ENCODE measurements at places on chromosomes 7 and 10.

- DNase-seq, result no peak
Observed at GRCh38 chr10:133068111-133069032, 19.4 kb upstream of the ADGRA1 start.

DNA sequence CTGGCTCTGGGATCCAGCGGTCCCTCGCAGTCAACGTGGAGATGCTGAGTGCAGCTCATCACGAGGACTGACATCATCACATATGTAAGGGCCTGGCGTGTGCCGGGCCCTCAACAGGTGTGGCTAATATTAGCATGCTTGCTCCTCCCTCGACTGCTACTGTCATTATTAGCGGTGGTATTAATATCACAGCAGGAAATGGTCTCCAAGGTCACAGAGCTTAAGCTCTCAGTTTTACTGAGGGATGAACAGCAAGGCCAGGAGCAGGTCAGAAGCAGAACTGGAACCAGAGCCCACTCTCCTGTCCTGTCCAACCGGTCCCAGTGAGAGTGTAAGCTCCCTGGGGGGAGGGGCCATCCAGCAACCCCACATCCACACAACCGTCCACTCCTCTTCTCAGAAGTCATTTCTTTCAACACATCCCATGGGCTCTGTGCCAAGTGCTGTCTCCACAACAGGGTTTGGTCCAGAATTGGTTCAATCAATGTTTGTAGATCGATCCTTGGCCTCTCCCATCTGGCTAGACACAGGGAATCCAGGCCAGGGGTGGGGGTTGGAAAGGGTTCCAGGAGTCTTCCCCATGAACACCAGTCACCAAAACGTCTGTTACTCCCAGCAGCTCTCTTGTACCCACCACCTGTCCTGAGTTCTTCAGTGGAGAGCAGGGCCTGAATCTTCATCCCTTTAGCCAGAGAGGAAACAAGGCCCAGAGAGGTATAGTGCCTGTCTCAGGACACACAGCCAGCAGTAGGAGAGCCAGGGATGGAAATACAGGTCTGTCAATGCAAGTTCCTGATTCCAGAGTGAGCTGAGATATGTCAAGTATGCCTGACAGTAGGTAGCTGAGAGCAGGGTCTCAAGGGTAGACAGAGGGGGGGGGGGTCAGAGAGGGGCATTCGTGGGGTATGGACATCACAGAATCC is 45.3 kb upstream of the ZMIZ1 start:
- DNase-seq, result no peak

- DNase-seq, result peak; percentile 23
Observed at GRCh38 chr7:73828107-73828803, 2.5 kb upstream of the CLDN4 start.

DNA sequence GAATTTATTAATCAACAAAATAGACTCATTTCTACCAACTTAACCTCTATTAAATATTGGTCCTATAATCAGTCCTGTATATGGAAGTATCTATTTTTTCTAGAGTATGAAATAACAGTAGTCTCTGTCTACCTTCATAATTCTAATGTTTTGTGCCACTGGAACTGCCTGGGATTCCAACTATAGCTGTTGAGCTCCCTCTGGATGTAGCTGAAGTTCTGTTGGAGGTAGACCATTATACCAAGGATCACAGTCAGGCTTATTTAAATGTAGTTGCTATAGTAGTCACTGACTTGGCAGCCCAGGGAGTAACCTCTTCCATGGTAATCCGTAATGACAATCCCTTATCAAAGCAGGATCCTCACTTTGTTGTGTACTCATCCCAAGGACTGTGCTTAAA is 48.5 kb upstream of the PHYHIPL start:
- DNase-seq, result no peak

GRCh38 chr10:75717126-75717916 is 285.9 kb downstream of the LRMDA start:
- DNase-seq, result no peak

DNA sequence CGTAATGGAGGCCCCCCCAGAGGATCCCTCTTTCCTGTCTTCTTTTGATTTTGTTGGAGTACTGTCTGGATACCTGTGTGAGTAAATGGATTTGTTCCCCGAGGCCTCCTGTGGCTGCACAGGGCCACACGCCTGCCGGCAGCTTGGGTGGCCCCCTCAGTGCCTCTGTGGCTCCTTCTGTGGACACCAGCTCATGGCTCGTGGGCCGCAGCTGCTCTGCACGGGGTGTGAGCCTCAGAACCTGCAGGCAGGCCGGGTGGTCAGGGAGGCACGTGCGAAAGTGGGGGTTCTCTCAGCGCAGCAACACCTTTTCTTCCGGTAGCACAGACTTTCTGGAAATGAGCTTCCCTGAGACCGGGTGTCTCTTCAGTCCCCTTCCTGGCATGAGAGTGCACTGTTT is 70.3 kb downstream of the WDR37 start:
- DNase-seq, result no peak

GRCh38 chr10:117439243-117439912 is 64.1 kb upstream of the PDZD8 start:
- no peak for DNase-seq

GRCh38 chr7:2289111-2289586 is 25.1 kb downstream of the SNX8 start:
- no peak for DNase-seq

- no peak for DNase-seq
Observed at GRCh38 chr7:30836991-30837390, 65.8 kb downstream of the MINDY4 start.

Data from CD4-positive, alpha-beta T cell treated with Interleukin-17A for 1 hour (primary cell).